CMK (cell line): ENCODE measurements at places on chromosomes 11 and 22.

GRCh38 chr11:59189986-59190385 is 18.1 kb downstream of the DTX4 start:
- no peak for DNase-seq

DNA sequence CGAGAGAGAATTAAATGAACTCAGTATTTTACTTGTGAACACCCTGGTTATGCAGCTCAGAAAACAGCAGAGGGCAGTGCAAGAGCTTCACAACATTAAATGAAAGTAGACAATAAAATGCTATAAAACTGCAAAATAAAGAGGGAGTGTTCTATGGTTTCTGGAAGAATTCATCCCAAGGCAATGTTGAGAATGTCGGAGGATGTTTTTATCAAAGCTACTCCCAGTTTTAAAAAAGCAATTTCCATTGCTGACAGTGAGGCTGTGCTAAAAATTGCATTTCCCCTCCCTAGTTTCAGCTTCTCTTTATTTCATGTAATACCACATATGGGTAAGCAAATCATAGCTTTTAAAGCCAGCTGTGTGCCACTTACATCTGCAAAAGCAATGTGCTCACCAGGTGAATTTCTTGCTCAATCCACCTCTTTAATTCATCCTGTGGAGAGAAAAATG is 296.8 kb downstream of the RAB38 start:
- DNase-seq = peak; percentile 8

- DNase-seq = no peak
Observed at GRCh38 chr11:22680628-22681027, 14.2 kb downstream of the GAS2 start.

DNA sequence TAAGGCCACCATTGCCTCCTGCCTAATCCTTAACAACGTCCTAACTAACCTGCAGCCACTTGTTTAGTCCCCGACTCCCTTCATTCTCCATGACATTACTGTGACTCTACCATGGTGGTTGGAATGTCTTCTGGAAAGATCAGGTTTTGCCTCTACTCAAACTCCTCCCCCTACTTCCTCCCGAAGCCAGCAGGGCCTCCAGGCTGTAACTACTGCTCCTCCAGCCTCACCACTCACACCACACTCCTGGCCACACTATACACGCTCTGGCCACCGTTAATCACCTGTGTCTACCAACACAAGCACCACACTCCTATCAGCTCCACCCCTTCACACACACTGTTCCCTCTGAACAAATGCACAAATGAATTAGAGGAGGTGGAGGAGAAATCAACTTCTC is 69.2 kb downstream of the PACSIN2 start:
- no peak for DNase-seq

DNA sequence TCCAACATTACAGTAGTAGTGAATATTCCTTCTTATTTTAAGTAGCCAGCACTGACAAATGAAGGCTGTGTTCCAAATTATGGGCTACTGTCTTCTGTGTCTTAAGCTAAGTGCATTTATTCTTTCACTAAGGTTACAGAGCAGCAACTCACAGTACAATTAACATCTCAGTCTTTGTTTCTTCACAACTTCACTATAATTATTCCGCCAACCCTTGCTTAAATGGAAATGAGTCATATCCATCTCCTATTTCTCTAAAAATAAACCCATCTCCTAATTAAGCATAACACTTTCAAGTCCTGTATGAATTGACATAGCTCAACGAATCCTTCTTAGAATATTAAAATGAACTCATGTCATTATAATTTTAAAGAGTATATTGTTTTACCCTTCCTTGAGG is 6.7 kb downstream of the ETS1 start:
- DNase-seq = no peak

DNA sequence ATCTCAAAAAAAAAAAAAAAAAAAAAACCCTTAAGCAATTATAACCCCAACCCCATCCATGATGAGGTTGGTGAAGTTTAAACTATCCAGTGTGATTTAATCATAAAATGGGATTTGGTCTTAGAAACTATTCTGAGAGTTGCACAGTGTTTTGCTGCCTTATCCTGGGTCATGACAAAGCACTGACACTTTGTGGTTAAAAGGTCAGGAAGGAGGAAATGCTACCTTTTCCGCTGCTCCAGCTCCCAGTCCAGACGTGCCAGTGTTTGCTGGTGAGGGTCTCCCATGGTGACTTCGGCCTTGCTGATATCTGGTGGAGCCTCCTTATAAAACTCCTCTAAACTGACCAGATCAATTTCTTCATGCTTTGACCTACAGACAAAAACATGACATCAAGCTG is 14.5 kb downstream of the THOC5 start:
- no peak for DNase-seq

- no peak for DNase-seq
Observed at GRCh38 chr22:29702000-29702930, 17.5 kb upstream of the CABP7 start.

- DNase-seq = no peak
Observed at GRCh38 chr22:47914481-47915097, 1152.1 kb downstream of the TBC1D22A start.

DNA sequence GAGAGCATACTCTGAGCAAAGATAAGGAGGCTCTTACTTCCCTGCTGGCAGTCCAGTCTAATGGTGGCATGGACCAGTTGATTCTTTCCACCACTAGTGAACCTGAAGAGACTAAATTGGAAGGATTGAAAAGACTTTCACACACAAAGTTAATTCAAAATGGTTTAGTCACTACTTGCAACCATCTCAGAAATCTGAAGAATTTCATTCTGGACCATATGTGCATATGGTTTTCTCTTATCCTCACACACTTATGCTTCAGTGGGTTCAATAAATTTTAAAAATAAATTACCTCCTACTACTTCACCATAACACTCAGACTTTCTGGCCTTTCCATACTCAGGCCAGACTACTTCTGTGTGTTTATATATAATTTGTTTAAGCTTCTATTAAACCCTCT is 44.7 kb downstream of the CADM1 start:
- no peak for DNase-seq

GRCh38 chr11:14544611-14545010 is 24.4 kb upstream of the PSMA1 start:
- DNase-seq = no peak
